Hematopoietic multipotent progenitor cell (in vitro differentiated cells): ENCODE measurements at places on chromosomes 4 and X.

DNA sequence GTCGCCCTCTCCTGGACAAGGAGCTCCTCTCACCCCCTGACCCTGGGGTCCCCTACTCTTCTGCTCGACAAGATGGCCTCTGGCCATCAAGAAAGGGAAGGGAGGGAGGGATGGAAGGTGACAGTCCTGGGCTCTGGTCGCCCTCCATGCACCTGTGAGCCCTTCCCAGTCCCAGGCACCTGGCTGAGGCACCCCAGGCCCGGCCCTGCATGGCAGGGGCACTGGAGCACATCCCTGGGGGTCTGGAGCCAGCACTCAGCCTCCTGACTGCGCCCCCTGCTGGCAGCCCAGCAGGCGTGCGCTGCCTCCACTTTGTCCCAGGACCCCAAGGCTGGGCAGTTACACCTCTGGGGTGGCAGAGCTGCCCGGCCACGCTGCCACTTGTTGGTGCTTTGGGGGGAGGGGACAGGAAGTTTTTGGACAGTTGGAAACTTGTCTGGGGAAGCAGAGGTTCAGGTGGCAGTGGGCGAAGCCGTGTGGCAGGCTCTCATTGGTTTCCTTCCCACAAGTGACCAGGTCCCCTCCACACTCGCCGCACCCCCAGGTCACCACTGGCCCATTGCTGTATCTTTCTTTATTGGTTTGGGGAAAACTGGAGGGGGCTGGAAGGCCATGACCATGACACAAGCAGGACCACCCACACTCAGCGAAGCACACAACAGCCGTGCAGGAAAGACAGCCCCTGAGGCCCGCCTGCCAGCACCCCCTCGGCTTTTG is 4.3 kb downstream of the PNCK start:
- DNase-seq: peak; percentile 26

DNA sequence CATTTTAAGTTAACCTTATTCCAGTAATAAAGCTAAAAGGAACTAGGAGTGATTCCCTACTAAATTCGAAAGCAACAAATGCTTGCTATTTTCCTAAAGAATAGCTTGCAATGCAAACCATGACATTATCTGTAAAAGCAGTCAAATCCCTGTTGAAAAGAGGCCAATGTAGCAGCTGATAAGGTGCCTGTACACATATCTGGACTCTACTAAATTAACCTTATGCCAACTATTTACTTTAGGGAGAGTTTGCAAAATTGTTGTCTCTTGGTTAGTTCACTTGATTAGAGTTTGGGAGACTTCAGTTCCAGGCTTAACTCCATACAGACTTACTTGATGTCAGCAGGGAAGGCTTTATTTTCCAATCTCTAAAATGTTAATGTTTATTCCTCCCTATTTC is 6.0 kb downstream of the IL13RA2 start:
- DNase-seq: no peak

DNA sequence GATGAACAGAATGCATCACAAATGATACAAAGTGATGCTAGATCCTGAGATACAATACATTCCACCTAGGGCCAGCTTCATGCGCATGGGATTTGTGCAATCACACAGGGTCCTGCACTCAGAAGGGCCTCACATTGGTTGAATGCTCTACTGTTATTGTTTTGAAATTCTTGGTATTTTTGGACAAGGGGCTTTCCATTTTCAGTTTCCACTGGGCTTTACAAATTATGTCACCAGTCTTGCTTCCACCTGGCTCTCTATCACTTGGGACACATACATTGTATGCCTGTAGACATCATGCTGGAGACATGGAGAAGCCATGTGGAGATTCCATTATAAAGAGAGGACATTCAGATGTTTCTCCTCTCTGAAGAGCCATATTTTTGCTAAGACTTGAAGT is 155.8 kb downstream of the NAA11 start:
- no peak for DNase-seq

GRCh38 chr4:122232633-122233032 is 80.5 kb downstream of the BLTP1 start:
- DNase-seq: no peak

GRCh38 chrX:39752815-39753214 is 344.9 kb downstream of the BCOR start:
- no peak for DNase-seq

DNA sequence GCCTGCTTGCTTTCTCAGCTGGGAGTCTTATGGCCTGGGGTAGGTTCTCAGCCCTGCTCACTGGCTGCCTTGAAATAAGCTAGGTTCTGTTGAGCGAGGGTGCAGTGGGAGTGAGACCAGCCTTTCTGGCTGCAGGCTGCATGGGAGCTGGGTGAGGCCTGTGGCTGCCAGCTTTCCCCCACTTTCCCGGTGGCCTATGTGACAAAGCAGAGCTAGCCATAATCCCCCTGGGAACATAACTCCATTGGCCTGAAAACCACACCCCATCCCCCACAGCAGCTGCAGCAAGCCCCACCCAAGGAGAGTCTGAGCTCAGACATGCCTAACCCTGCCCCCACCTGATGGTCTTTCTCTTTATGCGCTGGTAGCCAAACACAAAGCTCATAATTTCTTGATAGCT is 118.9 kb downstream of the KLHL4 start:
- DNase-seq: no peak

DNA sequence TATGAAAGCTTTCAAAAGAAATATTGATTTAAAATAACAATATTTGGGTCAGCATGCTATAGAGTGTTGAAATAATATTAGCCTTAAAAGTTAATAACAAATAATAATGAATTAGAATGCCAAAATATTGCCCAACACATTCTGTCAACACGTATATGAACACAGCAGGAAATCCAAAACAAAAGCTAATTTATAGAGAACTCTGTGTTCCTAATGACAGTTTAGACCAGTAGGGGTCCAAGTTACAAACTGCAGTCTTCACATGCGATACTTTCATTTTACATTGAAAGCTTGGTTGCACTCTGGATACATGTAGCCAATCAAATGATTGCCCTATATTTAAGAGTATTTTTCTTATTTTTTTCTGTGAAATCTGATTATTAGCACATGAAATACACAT is 274.4 kb downstream of the DCTD start:
- peak; percentile 1 for DNase-seq

GRCh38 chrX:153813161-153813560 is 17.2 kb downstream of the PDZD4 start:
- DNase-seq: no peak

- no peak for DNase-seq
These were observed 6.0 kb upstream of the ASB11 start for GRCh38 chrX:15321447-15321846.

DNA sequence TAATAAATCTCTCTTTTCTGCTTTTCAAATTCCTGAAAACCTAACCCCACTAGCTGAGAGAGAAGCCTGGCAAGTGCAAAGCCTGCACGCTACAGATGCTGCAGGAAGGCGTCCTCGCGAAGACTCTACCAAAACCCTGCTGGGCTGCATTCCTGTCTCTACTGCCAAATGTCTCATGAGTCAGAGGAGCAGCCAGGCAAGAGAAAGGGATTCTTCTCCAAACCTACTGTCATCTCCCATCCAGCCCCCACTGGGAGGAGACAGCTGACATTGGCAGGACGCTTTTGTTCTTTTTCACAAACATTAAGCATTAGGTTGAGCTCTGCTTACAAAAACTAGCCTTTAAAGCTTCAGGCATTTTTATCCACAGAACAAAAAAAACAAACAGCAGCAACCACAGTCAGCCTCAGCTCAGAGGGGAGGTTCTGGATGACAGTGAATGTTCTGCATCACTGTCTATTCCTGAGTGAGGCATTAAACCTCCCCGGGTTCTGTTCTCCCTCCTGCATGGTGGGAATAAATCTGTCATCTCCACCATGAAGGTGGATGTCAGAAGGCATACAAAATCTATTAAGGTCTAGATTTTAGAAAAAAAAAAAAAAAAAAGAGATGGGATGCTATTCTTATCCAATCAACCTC is 18.0 kb downstream of the CRMP1 start:
- DNase-seq: no peak

DNA sequence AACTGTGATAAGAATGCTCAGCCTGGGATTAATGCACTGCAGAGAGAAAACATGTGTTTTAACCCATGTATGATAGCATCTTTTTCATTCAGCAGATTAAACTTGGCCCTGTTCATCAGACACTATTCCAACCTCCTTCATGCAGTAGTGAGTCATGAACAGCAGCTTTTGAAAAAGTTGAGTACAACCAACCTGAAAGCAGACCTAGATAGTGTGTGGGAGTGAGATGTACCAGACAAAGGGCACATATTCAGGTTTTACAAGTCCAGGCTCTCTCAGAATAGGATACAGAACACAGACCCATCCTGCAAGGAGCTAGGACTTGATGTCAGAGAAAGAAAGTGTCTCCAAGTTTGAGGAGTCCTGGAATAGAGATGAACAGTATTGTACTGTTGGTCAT is 237.3 kb upstream of the STS start:
- no peak for DNase-seq

DNA sequence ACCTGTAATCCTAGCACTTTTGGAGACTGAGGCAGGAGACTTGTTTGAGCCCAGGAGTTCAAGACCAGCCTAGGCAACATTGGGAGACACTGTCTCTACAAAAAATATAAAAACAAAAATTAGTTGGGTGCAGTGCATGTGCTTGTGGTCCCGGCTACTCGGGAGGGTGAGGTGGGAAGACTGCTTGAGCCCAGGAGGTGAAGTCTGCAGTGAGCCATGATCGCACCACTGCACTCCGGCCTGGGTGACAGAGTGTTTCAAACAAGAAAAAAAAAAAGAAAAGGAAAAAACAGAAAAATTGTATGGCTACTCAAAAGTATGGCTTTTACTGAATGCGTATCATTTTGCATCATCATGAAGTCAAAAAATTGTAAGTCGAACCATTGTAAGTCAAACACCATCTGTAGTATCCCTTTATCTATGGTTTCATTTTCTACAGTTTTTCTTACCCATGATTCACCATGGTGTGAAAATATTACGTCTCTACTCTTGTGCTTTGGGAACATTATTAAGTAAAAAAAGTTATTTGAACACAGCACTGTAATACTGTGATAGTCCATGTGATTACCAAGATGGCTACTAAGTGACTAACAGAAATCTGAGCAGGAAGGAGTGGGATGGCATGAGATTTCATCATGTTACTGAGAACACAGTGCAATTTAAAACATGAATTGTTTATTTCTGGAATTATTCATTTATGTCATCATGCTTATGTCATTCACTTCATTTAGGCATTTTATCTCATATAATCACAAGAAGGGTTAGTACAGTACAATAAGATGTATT is 26.5 kb upstream of the MANBA start:
- no peak for DNase-seq

- no peak for DNase-seq
These were observed 496.5 kb downstream of the RPA4 start for GRCh38 chrX:97380200-97380599.

DNA sequence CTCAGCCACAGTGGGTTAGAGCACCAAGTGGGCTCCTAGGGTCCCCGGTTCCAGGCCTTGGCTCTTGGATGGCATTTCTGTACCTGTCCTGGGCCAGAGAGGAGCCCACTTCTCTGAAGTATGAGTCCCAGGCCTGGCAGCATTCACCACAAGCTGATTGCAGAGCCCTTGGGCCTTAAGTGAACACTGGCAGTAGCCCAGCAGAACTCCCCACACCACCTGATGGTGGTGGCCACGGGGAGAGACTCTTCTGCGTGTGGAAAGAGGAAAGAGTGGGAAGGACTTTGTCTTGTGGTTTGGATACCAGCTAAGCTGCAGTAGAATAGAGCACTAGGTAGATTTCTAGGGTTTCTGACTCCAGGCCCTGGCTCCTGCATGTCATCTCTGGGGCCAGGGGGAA is 104.8 kb downstream of the DLG3 start:
- no peak for DNase-seq

GRCh38 chrX:14359316-14359715 is 170.0 kb upstream of the GLRA2 start:
- no peak for DNase-seq

- no peak for DNase-seq
These were observed 1.5 kb downstream of the ABCE1 start for GRCh38 chr4:145099653-145100052.

DNA sequence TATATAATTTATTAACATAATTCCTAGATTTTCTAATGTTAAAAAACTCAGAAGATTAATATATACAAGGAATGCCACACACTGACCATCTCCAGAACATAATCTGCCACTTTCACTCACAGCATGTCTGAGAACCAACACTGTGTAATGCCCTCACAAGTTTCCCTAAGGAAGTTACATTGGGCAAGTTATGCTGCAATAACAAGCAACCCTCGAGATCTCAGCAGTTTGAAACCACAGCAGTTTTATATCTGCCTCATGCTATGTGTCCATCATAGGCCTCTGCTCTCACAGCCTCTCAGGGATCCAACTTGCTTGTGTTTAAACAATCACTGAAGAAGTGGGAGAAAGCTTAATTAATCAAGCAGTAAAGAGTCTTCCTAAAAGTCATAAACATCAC is 250.0 kb upstream of the SLC7A11 start:
- no peak for DNase-seq
